ENCODE measurements at places on chromosomes 5 and 9. TPM values are rescaled to one million over a fixed set of nuclear protein-coding genes. Genes with fewer than 3 reads are reported as not detected.
A peak's percentile ranks its signal among the peaks of the same experiment; 100 is the strongest.

- H3K4me1 ChIP-seq: 0 out of 2 replicates have a peak, but pooled peaks cover 5% of the 10 kb centered on the region
- no peak overlapping the region for H3K27ac ChIP-seq
- no peak for DNase-seq
- no peaks in the 10 kb centered on the region for H3K36me3 ChIP-seq
Observed at GRCh38 chr5:113293068-113293974, 141.5 kb downstream of the TSSK1B start.

GRCh38 chr9:69936427-69936826 lies 107.2 kb upstream of the MAMDC2 start:
- no peak overlapping the region for H3K4me3 ChIP-seq
- H3K4me1 ChIP-seq: no peaks in the 10 kb centered on the region
- no peak for DNase-seq
- no peaks in the 10 kb centered on the region for H3K27me3 ChIP-seq

DNA sequence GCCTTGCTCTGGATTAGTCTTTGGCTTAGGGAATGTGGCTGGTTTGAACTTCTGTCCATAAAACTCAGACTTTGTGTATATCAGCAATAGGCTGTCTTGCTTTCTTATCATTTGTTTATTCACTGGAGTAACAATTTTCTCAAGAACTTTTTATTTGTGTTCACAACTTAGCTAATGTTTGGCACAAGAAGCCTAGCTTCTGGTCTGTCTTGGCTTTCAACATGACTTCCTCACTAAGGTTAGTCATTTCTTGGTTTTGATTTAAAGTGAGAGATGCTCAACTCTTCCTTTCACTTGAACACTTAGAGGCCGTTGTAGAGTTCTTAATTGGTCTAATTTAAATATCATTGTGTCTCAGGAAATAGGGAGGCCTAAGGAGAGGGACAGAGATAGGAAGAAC lies 4.9 kb downstream of the FBXO38 start:
- no peaks in the 10 kb centered on the region for H3K27me3 ChIP-seq
- H3K36me3 ChIP-seq: 0 out of 2 replicates have a peak, but pooled peaks cover 2% of the 10 kb centered on the region
- H3K4me3 ChIP-seq: no peak overlapping the region

DNA sequence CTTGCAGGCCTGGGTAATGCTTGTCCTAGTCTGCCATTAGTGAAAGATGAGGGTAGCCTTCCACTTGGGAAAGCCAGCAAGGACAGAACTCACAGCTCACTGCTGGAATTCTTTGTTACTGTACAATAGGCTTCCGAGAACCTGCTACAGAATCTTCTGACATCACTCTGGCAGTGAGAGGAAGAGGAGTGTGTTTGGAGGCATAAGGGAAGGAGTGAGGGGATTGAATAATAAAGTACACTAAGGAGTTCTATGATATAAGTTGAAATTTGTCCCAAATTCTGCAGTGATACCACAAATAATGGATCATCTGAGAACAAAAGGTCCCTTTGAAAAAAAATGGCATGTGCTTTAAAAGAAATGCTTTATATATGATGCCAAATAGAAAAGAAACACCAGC lies at the start of gene SPATA9:
SPATA9 (minus strand) TSS at position 101 of the 400 bp plus-strand sequence. CDS start 137 bp downstream, outside the sequence.
- no peak for DNase-seq
- H3K27ac ChIP-seq: no peak within 1 kb of the TSS
- no peak within 1 kb of the TSS for H3K4me3 ChIP-seq
- no peaks in the 10 kb centered on the region for H3K36me3 ChIP-seq
- H3K4me1 ChIP-seq: no peaks in the 10 kb centered on the region
- H3K27me3 ChIP-seq: no peaks in the 10 kb centered on the region

- H3K4me1 ChIP-seq: no peaks in the 10 kb centered on the region
- H3K27me3 ChIP-seq: no peaks in the 10 kb centered on the region
- no peak for DNase-seq
- no peak overlapping the region for H3K27ac ChIP-seq
- no peak overlapping the region for H3K4me3 ChIP-seq
Observed at GRCh38 chr9:8237096-8237495, 437.5 kb upstream of the DMAC1 start.

GRCh38 chr9:98635374-98635773 lies 73.4 kb downstream of the GABBR2 start:
- no peak for DNase-seq
- no peak overlapping the region for H3K27ac ChIP-seq
- H3K4me3 ChIP-seq: no peak overlapping the region
- no peaks in the 10 kb centered on the region for H3K27me3 ChIP-seq
- no peaks in the 10 kb centered on the region for H3K4me1 ChIP-seq

GRCh38 chr5:133110709-133111108 lies 58.9 kb downstream of the HSPA4 start:
- peaks cover 17% of the 10 kb centered on the region for H3K4me1 ChIP-seq
- DNase-seq: no peak
- H3K4me3 ChIP-seq: no peak overlapping the region

- no peak overlapping the region for H3K27ac ChIP-seq
- H3K4me1 ChIP-seq: peaks cover 3% of the 10 kb centered on the region
- no peaks in the 10 kb centered on the region for H3K27me3 ChIP-seq
- no peak for DNase-seq
Observed at GRCh38 chr5:171484460-171484899, 65.0 kb downstream of the FGF18 start.

GRCh38 chr9:1938675-1939170 lies 76.4 kb upstream of the SMARCA2 start:
- peaks cover 25% of the 10 kb centered on the region for H3K4me1 ChIP-seq

DNA sequence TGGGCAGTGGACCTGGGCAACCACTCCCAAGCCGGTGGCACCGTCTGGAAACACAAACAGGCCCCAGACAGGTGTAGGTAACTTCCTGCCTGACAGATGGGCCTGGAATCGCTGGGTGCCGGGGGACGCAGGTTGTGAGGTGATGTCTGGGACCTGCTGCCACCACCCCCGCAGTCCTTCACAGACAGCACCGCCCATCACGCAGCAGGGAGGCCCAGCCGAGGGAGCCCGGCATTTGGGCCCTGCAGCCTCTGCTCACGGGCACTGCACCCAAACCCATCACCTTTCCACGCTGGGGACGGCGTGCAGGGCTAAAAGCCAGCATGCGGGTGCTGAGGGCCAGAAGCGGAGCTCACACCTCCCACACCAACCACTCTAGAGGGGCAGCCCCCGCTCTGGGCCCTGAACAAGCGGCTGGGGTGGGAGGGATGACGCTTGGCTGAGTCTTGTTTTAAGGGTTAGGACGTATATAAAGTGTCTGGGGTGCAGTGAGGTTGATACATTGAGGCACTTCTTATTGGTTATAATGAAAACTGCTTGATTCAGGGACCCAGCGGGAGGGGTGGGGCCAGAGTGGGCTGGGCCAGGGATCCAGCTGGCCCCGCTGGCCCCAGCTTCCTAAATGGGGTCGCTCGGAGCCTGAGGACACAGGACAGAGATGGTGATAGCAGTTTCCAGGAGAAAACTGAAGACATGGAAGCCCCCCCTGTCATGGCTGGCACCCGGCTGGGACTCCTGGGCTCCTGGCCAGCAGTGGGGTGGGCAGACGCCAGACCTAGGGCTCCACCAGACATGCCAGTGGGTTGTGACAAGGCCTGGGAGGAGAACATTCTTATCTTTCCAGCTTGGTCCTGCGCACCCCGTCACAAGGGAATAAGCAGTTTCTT lies 11.3 kb downstream of the MYMK start:
- H3K27me3 ChIP-seq: no peaks in the 10 kb centered on the region
- H3K27ac ChIP-seq: no peak overlapping the region
- H3K4me3 ChIP-seq: no peak overlapping the region
- DNase-seq: no peak
- H3K4me1 ChIP-seq: no peaks in the 10 kb centered on the region

- peak; percentile 76 for DNase-seq
- H3K4me3 ChIP-seq: peak within 1 kb of the TSS; percentile 73
- H3K27me3 ChIP-seq: no peaks in the 10 kb centered on the region
- H3K27ac ChIP-seq: 0 out of 2 replicates have a peak within 1 kb of the TSS, but pooled peaks have one; percentile 4
- no peaks in the 10 kb centered on the region for H3K4me1 ChIP-seq
- H3K36me3 ChIP-seq: no peaks in the 10 kb centered on the region
Observed at GRCh38 chr5:178859625-178860521, at the start of gene ZNF354B. TSS of gene ZNF354B (plus strand) at chr5:178859953. CDS start at chr5:178861048, 1,095 bp downstream.

GRCh38 chr5:126694403-126694802 lies 82.5 kb upstream of the LMNB1 start:
- no peaks in the 10 kb centered on the region for H3K4me1 ChIP-seq
- H3K4me3 ChIP-seq: no peak overlapping the region
- no peak for DNase-seq
- H3K36me3 ChIP-seq: no peaks in the 10 kb centered on the region

GRCh38 chr9:734831-735511 lies 106.5 kb upstream of the DMRT1 start:
- H3K27ac ChIP-seq: no peak overlapping the region
- no peaks in the 10 kb centered on the region for H3K27me3 ChIP-seq
- H3K36me3 ChIP-seq: no peaks in the 10 kb centered on the region
- no peaks in the 10 kb centered on the region for H3K4me1 ChIP-seq
- no peak overlapping the region for H3K4me3 ChIP-seq

DNA sequence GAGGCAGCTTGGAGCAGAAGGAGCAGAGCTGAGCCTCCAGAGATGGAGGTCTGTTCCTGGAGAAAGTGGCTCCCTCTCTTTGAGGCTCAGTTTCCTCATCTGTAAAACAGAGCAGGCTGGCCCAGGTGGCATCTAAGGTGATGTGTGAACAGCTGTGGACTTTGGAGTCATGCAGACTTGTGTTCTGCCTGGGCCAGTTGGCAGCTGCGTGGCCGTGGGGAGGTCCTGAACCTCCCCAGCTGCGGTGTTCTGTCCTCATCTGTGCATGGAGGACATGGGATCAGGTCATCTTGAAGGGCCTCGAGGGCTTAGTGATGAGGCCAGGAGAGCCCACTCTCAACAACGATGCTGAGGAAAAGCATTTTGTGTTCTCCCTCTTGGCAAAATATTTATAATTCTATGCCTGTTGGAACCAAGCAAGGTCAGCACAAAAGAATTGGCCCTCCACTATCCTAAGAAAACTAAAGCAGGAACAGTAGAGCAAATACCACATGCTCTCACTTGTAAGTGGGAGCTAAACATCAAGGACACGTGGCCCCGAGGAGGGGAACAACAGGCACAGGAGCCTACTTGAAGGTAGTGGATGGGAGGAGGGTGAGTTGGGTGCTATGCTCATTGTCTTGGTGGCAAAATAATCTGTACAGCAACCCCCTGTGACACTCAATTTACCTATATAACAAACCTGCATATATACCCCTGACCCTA lies 63.2 kb upstream of the COL15A1 start:
- H3K36me3 ChIP-seq: no peaks in the 10 kb centered on the region
- DNase-seq: no peak
- H3K27ac ChIP-seq: no peak overlapping the region
- no peaks in the 10 kb centered on the region for H3K27me3 ChIP-seq

The HARS2 gene
- 31.2 TPM for polyA plus RNA-seq

The TPPP gene
- polyA plus RNA-seq: 0.03 TPM

The ANKRD34B gene
- not detected for polyA plus RNA-seq

Measured in GM12878 (cell line).